Mucosa of descending colon (tissue), 3 donors: ENCODE measurements at places on chromosomes 7 and 10.

DNA sequence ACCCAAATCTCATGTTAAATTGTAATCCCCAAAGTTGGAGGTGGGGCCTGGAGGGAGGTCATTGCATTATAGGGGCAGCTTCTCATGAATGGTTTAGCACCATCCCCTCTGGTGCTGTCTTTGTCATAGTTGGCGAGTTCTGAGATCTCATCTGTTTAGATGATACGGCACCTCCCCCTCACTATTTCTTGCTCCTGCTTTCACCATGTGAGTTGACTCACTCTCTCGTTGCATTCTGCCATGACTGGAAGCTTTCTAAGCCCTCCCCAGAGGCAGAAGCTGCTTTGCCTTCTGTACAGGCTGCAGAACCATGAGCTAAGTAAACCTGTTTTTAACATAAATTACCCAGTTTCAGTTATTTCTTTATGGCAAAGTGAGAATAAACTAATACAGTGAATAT, 18.9 kb upstream of the ZNF138 start:
- DNase-seq: no peak

DNA sequence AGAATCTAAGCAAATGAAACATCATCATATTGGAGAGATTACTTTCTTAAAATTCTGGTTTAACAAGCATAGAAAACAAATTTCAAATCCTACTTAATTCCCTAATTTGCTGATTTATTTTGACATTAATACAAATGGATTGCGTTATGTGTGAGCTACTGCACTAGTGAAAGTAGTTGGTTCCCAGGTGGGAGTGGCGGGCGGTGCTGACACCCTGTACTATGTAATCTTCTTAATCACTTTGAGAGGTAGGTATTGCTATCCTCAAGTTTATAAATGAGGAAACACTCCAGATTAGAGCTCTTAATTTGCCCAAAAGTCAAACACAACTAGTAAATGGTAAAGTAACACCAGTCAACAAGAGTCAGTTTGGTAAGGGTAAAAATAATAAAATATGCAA, 131.1 kb downstream of the ELAPOR2 start:
- no peak for DNase-seq

GRCh38 chr7:107914831-107915230, 23.8 kb downstream of the DLD start:
- no peak for DNase-seq

- DNase-seq: no peak
Observed at GRCh38 chr7:128100949-128101713, 69.9 kb upstream of the LRRC4 start.

GRCh38 chr10:90674928-90675327, 182.9 kb downstream of the HTR7 start:
- DNase-seq: no peak

DNA sequence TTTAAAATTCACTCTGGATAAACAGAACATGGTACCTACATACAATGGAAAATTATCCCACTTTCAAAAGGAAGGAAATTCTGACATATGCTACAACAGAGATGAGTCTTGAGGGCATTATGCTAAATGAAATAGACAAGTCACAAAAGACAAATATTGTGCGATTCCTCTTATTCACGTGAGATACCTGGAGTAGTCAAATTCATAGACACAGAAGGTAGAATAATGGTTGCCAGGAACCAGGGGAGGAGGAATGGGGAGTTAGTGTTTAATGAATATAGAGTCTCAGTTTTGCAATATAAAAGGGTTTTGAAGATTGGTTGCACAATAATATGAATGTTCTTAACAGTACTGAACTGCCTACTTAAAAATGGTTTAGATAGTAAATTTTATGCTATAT, 69.8 kb upstream of the WAC start:
- DNase-seq: no peak

DNA sequence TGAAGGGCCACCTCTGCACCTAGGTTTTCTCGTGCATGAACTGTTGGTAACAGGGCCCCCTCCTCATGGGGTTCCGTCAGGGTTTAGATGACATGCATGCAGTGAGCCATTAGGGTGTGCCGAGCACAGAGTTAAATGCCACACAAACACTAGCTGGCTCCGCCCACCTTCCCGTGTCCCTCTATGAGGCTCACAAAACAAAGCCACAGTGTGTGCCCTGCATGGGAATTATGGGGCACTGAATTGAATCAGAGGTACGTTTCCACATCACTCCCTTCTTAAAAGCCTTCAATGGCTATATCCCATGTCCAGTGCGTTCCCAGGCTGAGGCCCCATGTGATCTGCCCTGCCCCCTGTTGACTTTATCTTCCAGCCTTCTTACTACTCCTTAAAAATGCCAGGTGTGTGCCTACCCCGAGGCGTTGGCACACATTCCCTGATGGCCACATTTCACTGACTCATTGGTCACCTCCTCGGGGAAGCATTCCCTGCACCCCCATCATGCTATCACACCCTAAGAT, 35.7 kb downstream of the GSDME start:
- DNase-seq: no peak

DNA sequence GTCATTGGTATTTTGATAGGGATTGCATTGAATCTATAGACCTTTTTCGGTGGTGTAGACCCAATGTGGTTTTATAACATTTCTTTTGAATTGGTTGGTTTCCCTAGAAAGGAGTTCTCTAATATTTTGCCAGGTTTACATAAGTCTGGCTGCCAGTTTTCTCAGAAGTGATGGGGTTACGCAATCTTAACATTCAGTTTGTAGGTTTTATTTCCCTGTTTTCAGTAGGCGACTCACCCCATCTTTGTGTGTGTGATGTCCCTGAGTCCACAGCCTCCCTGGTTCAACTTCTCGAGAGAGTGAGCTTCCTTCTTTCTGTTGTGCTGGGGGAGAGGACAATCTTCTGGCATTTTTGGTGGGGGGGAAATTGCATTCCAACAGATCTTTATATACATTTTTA, 9.6 kb upstream of the KIF5B start:
- DNase-seq: no peak

DNA sequence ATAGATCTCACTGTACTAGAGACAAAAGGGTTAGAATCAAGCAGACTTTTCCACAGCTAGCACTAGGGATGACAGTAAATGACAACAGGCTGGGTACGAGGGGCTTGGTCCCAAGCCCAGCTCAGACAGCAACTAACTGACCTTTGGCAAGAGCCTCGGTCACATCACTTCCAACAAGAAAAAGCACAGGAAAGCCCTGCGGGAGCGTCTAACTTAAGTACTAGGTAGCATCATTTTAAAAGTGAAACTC, 22.8 kb downstream of the CALML3 start:
- no peak for DNase-seq

- no peak for DNase-seq
Observed at GRCh38 chr10:113274176-113274829, 278.6 kb upstream of the HABP2 start.

- DNase-seq: no peak
Observed at GRCh38 chr10:3704565-3705325, 80.3 kb downstream of the KLF6 start.

DNA sequence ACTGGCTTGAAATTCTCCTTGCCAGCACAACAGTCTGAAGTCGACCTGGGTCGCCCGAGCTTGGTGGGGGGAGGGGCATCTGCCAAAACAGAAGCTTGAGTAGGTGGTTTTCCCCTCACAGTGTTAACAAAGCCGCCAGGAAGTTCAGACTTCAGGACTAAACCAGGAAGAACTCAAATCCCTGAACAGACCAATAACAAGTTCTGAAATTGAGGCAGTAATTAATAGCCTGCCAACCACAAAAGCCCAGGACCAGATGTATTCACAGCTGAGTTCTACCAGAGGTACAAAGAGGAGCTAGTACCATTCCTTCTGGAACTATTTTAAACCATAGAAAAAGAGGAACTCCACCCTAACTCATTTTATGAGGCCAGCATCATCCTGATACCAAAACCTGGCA, 45.3 kb downstream of the LRRC72 start:
- no peak for DNase-seq
